ENCODE measurements at places on chromosomes 6 and 20.

DNA sequence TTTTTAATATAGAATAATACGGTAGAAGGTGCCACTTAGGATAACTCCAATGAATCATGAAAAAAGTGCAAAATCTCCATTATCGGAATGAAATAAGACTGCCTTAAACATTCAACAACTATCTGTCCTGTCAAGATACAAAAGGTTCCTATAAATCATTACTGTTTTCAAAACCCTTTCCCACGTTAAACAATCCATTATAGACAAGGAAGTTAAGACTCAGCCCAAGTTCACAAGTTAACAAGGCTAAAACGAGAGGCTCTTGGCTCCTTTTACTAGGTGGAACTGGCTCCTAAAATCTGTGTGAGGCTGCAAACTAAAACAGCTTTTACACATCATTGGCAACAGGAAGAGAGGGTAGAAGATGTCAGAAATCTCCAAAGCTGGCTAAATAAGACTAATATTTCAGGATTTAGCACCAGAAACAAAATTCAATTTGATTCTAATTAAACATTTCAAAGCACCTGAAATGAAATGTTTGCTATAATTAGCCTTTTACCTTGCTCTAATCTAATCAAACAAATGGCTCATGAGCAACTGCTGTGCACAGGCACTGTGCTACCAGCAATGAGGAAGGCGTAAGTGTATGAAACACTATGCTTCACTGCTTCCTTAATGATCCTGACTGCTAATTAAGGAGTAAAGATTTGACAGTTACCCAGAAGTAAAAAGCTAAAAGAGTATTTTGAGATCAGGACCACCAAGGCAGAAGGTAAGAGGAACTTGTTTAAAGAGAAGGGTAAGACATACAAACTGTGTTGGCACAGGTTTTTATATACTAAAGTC, 109.7 kb downstream of the DST start:
- no peak for DNase-seq

DNA sequence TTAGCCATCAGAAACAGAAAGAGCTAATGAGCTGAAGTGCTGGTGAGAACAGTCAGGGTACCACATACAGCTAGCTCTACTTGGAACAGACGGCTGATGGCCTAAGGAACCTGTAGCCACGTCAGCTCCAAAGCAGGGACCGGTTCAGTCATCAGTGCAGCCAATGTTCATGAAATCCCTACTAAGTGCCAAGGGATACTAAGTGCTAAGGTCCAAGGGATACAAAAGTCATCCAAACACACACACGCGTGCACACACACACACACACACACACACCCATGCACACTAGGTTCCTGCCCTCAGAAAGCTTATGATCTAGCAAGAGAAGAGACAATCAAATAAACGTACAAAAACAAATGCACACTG, 53.6 kb downstream of the MAP3K5 start:
- no peak for DNase-seq

GRCh38 chr6:31580807-31581433, 1.3 kb downstream of the LTB start:
- DNase-seq, result peak; percentile 74

GRCh38 chr6:143859891-143860660, 4.2 kb upstream of the ZC2HC1B start:
- no peak for DNase-seq

DNA sequence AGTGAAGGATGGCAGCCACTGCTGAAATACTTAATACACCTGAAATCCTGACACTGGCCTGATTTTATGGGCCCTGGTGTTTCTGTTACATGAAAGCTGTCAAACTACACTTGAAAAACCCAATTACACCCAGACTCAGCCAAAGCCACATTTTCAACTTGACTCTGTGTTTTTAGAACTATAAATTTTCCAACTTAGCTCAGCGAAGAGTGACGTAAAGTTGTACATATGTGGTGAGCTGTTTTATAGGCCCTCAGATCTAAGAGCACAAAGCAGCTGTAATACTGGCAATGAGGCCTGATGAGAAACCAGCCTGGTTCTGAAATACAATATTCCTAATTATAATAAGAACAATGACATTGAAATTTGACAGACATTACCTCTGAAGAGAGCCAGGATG, 18.6 kb downstream of the SCML4 start:
- DNase-seq, result no peak

- no peak for DNase-seq
Measured at GRCh38 chr6:27940766-27941165, 16.3 kb upstream of the OR2B6 start.

- DNase-seq, result no peak
Measured at GRCh38 chr6:93471281-93471680, 51.9 kb upstream of the EPHA7 start.

- DNase-seq, result no peak
Measured at GRCh38 chr20:23145281-23145700, 59.2 kb upstream of the CD93 start.

- DNase-seq, result no peak
Measured at GRCh38 chr20:4366076-4366475, 350.7 kb upstream of the RNF24 start.

- no peak for DNase-seq
Measured at GRCh38 chr6:117034547-117034946, 157.5 kb downstream of the RFX6 start.

DNA sequence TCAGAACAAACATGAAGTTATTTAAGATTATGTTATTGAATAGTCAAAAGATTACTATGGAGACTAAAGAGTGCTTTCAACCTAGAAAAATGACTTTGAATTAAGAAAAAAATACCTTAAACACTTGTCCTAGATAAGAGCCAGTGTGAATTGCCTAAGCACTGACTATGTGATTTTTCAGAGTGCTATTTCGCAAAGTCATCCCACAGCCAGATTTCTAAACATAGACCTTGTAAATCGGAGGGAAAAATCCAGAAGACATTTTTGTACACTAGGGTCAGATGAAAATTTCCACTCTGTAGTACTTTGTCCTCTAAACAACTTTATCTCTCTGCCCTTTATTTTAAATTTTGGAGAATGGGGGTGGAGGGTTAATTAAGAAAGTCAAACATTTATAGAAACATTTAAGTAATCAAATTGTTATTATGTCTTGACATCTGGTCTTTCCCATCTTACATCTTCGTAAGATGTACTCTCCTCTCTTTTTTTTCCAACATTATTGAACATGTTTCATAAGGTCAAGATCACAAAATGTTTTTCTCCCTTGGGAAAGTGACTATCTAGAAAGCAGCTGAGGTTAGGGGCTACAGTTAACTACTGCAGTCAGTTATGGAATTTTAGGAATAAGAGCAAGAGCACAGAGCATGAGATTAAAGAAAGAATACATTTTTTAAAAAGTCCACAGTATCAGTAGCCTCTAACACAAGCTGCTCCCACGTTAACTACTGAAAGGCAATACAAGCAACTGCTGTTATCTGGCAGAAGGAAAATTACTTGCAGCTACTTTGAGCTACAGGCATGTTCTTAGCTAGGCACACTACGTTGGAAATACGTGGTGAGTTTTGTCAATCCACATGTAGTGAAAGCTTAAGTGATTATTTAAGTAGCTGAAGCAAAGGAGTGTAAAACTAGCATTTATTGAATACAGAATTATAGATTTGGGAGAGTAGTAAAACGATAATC, 648.5 kb downstream of the HTR1B start:
- DNase-seq, result no peak

DNA sequence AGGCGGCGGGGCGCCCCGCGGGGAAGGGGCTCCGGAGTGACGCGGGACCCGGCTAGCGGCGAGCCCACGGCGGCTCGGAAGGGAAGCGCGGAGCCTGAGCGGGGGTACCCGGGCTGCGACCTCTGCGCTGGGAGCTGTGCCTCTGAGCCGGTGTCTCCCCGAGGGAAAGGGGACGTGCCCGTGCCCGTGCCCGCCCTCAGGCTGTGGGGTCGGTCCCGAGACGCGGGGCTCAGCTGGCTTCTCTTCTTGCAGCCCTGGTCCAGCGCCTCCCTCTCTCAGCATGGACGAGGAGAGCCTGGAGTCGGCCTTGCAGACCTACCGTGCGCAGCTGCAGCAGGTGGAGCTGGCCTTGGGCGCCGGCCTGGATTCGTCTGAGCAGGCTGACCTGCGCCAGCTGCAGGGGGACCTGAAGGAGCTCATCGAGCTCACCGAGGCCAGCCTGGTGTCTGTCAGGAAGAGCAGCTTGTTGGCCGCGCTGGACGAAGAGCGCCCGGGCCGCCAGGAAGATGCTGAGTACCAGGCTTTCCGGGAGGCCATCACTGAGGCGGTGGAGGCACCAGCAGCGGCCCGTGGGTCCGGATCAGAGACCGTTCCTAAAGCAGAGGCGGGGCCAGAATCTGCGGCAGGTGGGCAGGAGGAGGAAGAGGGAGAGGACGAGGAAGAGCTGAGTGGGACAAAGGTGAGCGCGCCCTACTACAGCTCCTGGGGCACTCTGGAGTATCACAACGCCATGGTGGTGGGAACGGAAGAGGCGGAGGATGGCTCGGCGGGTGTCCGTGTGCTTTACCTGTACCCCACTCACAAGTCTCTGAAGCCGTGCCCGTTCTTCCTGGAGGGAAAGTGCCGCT, 686 bp downstream of the ZGPAT start:
- DNase-seq, result no peak

DNA sequence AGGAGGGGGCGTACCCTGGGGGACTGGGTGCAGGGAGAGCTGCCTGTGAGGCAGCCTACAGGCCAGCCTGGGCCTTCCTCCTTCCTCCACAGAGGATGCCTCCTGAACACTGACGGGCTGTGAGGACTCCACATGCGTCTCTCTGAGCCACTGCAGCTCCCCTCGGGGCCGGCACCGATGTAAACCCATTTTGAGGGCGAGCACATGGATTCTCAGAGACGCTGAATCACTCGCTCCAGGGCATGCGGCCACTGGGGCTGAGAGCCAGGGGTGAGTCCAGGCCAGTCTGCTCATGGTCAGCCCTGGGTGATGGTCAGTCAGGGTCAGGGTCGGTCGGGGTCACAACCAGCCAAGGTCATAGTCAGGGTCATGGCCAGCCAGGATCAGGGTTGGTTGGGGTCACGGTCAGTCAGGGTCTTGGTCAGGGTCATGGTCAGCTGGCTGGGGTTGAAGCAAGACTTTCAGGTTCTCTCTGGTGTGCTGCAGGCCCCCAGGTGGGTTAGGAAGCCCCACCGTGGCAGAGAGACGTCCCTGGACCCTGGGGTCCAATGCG, 14.7 kb upstream of the RBBP8NL start:
- DNase-seq, result no peak

DNA sequence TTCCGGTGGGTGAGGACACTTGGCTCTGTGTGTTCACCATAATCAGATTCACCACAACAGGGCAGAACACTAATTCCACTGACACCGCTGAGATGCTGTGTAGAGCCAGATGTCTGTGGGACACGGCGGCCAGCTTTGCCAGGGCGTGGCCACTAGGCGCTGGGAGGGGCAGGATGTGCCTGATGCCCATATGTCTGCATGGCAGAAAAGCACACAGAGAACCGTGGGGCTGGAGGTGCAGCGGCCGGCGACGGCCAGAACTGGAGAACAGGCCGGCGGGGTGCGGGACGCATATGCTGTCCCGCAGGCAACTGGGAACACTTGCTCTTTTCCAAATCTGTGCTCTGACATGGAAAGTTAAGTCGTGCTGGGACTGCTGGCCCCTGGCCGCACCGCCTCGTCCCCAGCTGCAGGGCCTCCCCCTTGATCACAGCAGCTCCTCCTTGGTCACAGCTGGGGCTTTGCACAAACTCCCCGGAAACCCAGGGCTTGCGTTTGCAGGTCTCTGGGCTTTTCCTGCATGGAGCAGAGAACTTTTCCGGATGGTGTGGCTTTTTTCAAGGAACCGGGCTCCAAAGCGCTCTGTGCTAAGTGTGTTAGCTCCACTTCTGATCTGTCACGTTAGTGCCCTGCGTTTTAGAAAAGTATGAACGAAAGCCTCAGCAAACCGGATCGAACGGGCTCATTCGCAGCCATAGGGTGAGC, 31.1 kb downstream of the NTSR1 start:
- no peak for DNase-seq

DNA sequence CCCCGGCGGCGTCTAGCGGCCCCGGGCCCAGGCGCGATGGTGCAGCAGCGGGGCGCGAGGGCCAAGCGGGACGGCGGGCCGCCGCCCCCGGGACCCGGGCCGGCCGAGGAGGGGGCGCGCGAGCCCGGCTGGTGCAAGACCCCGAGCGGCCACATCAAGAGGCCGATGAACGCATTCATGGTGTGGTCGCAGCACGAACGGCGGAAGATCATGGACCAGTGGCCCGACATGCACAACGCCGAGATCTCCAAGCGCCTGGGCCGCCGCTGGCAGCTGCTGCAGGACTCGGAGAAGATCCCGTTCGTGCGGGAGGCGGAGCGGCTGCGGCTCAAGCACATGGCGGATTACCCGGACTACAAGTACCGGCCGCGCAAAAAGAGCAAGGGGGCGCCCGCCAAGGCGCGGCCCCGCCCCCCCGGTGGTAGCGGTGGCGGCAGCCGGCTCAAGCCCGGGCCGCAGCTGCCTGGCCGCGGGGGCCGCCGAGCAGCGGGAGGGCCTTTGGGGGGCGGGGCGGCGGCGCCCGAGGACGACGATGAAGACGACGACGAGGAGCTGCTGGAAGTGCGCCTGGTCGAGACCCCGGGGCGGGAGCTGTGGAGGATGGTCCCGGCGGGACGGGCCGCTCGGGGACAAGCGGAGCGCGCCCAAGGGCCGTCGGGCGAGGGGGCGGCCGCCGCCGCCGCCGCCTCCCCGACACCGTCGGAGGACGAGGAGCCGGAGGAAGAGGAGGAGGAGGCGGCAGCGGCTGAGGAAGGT, 715 bp downstream of the SOX12 start:
- no peak for DNase-seq

DNA sequence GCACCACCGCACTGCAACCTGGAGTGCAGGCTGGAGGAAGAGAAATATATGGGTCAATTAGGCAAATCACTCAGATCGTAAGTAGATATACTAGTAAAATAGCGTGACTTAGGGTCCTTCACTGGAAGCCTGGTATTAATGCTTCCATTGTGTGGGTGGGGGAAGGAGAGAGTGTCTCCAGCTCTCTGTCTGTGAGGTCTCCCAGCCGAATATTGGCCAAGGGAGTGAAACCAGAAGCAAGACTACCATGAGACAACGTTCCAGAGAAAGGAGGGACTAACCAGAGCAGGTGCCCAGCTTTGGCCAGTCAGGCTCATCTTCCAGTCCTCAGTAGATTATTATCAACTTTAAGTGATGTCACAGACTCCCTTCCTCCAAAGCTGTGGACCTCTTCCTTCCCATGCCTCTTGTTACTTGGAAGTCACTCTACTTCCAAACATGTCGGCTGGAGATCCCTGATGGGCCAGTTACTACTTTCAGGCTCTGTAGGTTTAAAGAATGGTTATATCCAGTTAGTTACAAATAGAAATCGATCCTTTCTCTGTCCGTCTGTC, 28.8 kb downstream of the MTHFD1L start:
- DNase-seq, result no peak

- DNase-seq, result no peak
Measured at GRCh38 chr6:169671563-169671962, 30.3 kb downstream of the WDR27 start.

GRCh38 chr6:136761227-136761922, 30.9 kb downstream of the MAP3K5 start:
- DNase-seq, result no peak
